ENCODE measurements at places on chromosomes 2 and 18. TPM values are rescaled to one million over a fixed set of nuclear protein-coding genes. Genes with fewer than 3 reads are reported as not detected.

DNA sequence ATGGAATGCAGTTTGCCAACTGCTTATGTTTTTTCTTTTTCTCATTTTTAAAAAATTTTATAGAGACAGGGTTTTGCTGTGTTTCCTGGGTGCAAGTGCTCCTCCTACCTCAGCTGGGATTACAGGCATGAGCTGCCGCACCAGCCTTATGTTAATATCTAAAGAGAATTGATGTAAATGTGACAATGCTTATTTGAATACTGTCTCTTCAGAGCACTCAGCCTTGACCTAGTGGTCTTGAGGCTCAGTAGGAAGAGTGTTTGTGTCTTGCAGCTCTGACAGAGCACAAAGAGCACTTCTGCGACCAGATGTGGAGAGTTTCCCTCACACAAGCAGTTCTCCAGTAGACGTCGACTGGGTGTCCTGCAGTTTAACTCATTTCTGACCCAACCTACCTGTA, 55.3 kb downstream of the ARHGEF4 start:
- no peak for DNase-seq

DNA sequence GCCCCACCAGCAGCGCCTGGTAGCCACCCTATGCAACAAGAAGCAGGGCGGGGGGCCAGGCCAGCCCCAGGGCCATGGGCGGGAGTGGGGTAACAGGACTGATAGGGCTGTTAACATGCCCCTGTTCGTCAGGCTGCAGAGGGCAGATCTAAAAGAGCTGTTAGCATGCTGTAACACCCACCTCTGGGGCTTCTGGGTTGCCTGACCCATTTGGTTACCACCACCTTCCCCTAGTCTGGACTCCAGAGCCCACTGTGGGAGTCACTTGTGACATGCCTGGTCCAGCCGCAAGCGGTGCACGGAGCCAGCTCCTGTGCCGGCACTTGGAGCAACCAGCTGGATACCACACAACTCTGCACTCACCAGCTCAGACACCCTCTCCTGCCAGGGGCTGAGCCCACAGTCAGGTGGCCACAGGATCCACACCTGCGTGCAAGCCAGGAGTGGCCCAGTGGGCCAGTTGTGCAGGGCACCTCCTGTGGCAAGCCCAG, 2.1 kb downstream of the METTL8 start:
- DNase-seq: no peak

DNA sequence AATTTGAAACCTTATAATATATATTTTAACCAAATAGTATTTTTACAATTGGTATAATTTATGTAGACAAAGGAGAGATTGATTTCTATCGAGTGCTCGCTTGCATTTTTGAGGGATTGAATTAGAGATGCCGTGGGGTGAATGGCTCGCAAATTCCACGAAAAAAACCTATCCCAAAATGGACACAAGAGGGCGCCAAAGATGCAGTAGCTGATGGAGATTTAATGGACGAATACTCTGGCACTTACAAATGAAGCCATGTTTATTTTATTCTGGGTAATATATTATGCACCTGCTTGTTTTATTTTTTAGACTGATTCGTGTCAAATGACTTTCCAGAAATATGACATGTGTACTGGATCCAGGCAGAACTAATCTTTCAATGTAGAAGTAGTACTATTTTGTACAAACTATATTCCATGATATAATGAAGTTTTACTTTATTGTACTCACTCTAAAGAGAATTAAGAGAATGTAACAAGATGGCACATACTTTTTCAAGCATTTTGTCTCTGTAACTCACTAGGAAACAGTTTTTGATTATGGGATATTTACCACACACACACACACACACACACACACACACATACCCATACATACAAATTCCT, 505.4 kb downstream of the PLCL1 start:
- DNase-seq: no peak

GRCh38 chr2:15737314-15738224, 145.9 kb downstream of the DDX1 start:
- DNase-seq: no peak

DNA sequence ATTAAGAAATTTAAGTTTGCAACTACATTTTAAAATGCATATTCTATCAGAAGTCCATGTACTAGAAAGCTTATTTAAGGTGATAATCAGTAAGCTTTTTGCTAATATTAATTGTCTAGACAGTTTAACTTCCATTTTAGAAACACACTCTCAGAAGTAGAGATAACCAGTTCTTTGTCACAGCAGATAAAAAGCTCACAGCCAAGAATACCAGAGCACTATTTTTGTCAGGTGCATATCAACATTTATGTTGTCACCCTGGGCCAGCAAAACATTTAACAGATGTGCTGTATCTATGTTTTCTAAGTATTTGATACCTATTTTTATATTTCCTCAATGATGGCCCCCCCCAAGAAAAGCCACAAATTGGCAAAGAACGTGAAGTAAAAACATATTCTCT, 192.6 kb downstream of the ERBB4 start:
- DNase-seq: no peak

The PIEZO2 gene
- total RNA-seq: 25.9 TPM

The DUSP28 gene
- 10.2 TPM for total RNA-seq

The IL1B gene
- not detected for total RNA-seq
